ENCODE measurements at places on chromosomes 12 and 14.

- no peak for DNase-seq
Measured at GRCh38 chr14:56121816-56122215, 3.6 kb downstream of the PELI2 start.

GRCh38 chr12:113039911-113040445, 16.6 kb upstream of the DTX1 start:
- no peak for DNase-seq

GRCh38 chr12:47110718-47111391, 31.1 kb upstream of the AMIGO2 start:
- no peak for DNase-seq

GRCh38 chr12:98814254-98814653, 169.2 kb downstream of the APAF1 start:
- DNase-seq: no peak

DNA sequence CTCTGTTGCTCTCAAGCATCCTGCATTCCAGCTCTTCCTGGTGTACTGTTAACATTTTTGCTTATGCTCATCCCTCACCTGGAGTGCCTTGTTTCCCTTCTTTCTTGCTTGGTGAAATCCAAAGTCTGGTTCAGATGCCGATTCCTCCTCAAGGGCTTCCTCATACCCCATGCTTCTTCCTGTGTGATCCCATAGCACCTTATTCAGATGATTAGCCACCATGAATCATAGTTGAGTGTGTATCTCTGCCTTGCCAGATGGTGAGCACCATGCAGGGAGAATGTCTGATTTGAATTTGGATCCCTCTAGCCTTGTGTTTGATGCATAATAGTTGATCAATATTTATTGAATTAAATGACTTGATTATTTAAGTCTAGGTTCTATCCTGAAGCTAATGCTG, 39.4 kb upstream of the ANO4 start:
- no peak for DNase-seq

DNA sequence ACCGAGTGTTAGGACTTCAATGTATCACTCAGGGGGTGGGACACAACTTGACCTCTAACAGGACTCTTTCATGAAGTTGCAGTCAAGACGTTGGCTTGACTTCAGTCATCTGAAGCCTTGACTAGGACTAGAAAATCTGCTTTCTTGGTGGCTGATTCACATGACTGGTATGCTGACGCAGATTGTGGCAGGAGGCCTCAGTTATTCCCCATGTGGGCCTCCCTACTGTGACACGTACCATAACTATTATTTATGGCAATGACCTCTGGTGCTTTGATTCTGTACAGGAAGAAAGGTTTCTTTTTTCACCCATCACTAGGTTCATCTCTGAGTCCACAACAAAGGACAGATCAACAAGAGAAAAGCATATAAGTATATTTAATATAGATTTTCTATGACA, 270.4 kb downstream of the NEDD1 start:
- DNase-seq: no peak

DNA sequence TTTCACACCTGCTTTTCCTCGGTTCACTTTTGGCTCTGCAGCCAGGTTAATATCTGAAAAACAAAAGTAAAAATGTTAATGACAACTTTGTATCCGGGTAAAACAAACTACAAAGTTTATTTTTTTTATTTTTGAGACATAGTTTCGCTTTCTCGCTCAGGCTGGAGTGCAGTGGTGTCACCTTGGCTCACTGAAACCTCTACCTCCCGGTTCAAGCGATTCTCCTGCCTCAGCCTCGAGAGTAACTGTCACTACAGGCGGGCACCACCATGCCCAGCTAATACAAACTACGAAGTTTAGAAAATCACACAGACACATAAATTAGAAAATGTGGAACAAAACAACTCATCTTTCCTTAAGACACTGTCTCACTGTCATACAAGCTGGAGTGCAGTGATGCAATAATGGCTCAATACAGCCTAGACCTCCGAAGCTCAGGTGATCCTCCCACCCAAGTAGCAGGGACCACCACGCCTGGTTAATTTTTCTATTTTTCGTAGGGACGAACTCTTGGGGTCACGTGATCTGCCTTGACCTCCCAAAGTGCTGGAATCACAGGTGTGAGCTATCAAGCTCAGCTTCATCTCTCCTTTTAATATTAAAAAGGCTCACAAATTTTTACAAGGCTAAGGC, 38.1 kb downstream of the HNRNPC start:
- no peak for DNase-seq

- DNase-seq: no peak
Measured at GRCh38 chr12:308511-308910, 45.9 kb upstream of the SLC6A13 start.

DNA sequence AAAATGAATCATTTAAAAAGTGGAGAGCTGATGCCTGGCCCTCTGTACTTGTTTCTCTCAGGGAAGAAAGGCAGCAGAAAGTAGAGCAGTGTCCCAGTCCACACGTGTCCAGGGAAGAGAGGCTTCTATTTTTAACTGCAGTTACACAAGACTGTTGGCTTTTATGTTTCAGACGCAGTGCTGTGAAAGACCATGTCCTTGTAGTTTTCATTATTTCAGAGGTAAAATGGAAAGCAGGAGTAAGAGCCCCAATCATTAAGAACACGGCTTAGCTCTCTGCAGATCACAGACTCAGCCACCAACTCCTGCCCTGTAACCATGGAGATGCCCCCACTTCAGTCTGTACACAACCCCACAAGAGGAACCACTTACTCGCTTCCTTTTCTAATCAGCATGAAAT, 336.3 kb downstream of the DAD1 start:
- no peak for DNase-seq

GRCh38 chr12:124655048-124655697, 87.8 kb upstream of the NCOR2 start:
- no peak for DNase-seq

GRCh38 chr14:36217732-36218131, 41.2 kb upstream of the PTCSC3 start:
- DNase-seq: no peak

DNA sequence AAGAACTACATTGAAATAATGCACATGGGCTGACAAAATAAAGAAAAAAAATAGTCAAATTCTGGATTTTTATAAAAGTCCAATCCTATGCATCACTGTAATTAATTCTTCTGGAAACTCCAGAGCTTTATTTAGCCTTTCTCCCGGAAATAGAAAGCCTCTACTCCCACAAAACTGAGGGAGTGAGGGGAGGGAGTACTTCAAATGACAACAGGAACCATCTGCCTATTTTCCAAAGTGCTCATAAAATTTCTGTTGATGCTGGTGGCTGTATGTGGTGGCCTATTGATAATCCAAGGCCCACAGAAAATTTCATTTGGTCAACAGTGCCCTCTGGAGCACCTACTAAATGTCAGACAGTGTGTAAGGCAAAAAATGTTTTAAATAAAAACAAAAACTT, 64.6 kb downstream of the KIF21A start:
- DNase-seq: peak; percentile 18

DNA sequence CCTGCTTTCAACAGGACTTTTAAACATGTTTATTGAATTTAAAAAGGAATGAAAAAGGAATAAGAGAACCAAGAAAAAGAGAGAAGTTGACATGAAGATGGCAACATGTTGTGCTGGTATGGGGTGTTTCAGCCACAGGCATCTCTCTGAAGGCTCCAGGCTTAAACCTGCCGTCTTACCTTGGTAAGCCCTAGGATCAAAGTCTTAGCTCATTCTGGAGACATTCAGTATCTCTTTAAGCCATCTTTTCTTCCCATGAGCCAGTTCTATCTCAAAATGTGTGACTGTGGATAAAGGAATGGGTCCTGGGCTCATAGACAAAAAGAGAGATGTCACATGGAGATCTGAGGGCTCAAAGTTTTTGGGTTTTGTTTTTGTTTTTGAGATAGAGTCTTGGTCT, 1.6 kb upstream of the TFCP2 start:
- DNase-seq: no peak

- DNase-seq: peak; percentile 14
Measured at GRCh38 chr14:39368261-39368959, 63.8 kb downstream of the FBXO33 start.

- DNase-seq: no peak
Measured at GRCh38 chr12:127680516-127680915, 586.5 kb upstream of the TMEM132C start.

DNA sequence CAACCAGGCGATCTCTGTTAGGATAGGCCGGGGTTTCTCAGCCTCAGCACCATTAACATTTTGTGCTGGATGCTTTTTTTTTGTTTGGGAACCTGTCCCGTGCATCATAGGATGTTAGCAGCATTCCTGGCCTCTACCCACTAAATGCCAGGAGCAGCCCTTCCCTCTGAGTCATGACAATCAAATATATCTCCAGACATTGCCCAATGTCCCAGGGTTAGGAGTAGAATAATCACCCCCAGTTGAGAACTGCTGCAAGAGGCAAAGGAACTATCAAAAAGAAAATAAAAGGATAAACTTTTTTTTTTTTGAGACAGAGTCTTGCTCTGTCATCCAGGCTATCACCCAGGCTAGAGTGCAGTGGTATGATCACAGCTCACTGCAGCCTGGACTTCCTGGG, 76.0 kb downstream of the ACACB start:
- no peak for DNase-seq

- no peak for DNase-seq
Measured at GRCh38 chr14:104390221-104390931, 189.2 kb upstream of the C14orf180 start.

DNA sequence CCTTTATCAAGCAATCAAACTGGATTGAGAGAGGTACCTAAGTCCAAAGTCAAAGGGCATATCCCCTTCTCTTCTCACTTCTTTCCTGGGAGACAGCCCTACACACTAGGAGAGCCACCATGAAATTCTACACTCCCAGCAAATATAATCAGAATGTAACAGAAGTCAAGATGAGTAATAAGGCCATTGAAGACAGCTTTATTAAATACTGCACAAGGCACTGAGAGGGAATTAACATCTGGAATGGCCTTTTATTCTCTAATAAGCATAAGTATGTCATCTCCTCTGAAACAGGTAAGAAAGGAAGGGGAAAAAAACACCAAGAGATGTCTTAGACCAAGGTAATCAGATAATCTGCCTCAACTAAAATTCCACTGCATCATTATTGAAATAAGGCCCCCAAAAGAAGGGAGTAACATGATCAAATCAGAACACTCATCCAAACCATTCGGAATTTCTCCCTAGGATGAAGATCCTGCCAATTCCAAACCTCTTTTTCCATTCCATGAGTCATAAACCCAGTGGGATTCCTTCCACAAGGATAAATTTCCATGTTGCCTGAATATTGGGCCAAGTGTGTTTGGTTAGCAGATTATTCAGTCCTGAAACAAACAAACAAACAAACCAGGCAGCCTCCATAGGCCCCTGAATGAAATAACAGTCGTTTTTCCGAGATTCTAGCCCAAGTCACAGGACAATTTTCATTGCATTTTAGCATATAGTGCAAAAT, 19.9 kb downstream of the SLC35F4 start:
- no peak for DNase-seq

- DNase-seq: no peak
Measured at GRCh38 chr12:3568695-3569094, 77.7 kb downstream of the PRMT8 start.

GRCh38 chr12:128693771-128694170, 130.0 kb downstream of the SLC15A4 start:
- no peak for DNase-seq

GRCh38 chr14:60977847-60978246, 3.0 kb downstream of the TRMT5 start:
- no peak for DNase-seq

DNA sequence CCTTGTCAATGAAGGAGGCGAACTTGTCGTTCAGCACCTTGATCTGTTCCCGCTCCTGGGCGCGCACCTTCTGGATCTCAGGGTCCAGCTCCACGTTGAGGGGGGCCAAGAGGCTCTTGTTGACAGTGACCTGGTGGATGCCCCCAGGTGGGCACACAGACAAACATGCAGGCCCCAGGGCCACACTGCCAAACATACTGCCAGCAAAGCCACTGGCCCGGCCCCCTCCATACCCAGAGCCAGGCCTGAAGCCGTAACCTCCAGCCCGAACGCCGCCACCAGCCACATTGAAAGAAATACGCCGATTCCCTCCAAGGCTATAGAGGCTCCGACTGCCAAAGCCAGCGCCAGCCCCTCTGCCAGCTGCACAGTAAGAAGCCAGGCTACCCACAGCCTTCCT, 337 bp downstream of the KRT74 start:
- no peak for DNase-seq

- no peak for DNase-seq
Measured at GRCh38 chr12:52268212-52268611, 6.2 kb upstream of the KRT86 start.

- DNase-seq: no peak
Measured at GRCh38 chr14:48970943-48971342, 615.2 kb downstream of the RPS29 start.

DNA sequence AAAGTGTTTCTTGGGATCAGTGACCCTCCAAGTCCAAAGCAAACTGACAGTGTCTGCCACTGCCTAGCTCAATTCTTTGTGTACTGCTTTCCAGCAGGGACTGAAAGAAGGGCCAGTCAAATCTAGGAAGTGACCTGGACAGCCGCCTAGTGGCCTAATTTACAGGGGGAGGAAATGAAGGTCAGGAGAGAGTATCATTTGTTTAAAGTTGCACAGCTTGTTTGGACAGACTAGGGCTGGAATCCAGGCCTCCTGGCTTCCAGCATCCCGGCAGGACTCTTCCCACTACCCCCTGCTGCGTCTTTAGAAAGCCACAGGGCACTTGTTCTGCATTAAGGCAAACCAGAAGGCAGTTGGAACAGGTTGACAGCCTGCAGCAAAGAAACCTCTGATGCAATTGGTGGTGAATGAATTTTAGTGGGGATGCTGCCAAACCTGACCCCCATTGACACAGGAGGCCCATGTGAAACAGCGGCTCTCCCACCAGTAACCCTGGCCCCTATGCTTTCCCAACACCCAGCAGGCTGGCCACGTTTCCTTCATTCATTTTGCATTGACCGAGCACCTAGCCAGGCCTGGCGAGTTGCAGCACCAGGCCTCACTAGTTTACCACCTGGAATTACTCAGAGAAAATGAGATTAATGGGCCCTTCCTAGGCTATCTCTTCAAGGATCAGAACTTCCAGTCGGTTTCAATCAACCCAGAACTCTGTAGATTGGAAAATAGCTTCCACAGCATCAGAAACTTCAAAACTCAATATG, 28.2 kb downstream of the GALNT16 start:
- no peak for DNase-seq

GRCh38 chr14:92655419-92656201, 92.8 kb downstream of the LGMN start:
- no peak for DNase-seq

- DNase-seq: no peak
Measured at GRCh38 chr14:75904311-75904710, 77.5 kb downstream of the TGFB3 start.

GRCh38 chr12:3200814-3201233, 123.6 kb downstream of the TSPAN9 start:
- no peak for DNase-seq

- no peak for DNase-seq
Measured at GRCh38 chr12:69389831-69390230, 30.3 kb downstream of the YEATS4 start.

GRCh38 chr14:85867450-85867849, 337.5 kb downstream of the FLRT2 start:
- DNase-seq: no peak

DNA sequence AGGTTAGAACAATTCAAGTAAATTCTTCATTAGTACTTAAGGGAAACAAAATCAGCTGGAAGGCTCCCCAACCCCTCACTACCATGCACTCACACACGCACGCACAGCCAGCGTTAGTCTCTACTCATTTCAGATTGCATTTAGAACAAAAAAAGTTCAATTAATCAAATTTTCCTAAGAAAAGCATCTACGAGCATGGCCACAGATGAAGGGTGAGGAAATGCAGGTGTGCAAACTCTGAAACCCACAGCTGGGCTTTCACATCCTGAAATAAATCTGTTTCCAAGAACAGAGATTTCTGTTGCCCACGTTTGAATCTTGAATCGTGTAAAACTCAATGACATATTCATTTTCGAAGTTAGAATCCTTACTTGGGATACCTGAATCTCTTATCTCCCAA, 62.6 kb downstream of the SEL1L start:
- no peak for DNase-seq
